ENCODE measurements at places on chromosomes 7 and 10.
A peak's percentile ranks its signal among the peaks of the same experiment; 100 is the strongest.

GRCh38 chr10:61702584-61702983 is 39.9 kb downstream of the CABCOCO1 start:
- no peak for DNase-seq

DNA sequence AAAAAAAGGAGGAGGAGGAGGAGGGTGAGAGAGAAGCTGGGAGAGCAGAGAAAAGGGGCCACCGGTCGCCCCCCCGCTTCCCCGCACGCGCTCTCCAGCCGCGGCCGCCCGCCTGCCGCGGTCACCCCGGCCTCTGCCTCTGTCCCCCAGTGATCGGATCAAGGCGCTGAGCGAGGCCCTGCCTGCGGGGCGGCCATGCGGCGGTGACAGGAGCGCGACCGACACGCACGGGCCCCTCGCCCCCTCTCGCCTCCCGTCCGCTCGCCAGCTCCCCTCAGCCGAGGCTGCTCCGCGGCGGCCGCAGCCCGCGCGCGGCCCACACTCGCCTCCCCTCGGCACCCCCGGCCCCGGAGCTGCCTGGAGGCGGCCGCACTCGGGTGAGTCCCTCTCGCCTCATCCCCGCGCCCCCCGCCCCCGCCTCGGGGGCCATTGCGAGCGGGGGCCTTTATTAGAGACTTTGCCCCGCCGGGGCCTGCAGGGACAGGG is at the start of gene GTF2I:
GTF2I (plus strand) TSS at position 27 of the 486 bp plus-strand sequence. CDS start 31,411 bp downstream, outside the sequence.
- no peak for DNase-seq

DNA sequence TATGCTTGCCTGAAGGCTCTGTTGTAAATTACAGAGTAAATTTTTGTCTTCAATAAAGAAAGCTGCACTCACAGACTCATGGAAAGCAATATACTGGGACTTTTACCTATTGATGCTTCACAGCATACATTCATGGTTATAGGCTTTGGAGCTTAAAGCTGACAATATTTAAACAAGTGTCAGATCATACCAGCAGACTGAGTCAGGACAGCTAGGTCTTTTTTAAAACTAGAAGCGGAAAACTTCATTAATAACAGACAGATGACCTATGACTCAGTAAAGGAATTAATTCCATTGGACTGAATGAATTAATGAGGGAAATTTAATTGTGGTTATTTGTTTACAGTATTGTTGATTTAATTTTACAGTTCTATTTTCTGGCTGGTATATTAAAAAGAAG is 165.8 kb upstream of the DGKB start:
- no peak for DNase-seq

DNA sequence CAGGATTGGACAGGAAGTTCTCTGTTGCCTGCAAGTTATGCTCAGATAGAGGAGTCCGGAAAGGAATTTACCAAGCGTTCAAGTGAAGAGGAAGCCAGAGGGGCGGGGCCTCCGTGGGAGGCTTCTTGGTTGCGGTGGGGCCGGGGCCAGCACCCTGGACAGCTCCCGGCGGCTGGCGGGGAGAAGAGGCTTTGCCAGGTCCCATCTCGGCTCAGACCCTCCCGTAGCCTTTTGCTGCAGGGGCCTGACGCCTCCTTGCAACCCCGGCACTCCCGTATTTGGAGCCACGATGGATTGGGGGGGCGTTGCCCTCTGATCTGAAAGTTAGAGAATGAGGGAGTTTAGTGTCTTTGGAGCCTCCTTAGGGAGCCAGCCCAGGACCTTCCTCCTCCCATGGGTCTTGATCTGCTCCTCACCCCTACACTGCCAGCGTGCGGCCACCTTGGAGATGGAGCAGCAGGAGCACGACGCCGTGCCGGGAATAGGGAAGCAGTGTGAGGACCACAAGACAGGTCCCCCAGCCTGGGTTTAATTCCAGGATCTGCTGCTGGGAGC is 3.1 kb upstream of the SLC18A3 start:
- peak; percentile 25 for DNase-seq

- DNase-seq = no peak
Observed at GRCh38 chr7:151813997-151814396, 62.9 kb downstream of the PRKAG2 start.

DNA sequence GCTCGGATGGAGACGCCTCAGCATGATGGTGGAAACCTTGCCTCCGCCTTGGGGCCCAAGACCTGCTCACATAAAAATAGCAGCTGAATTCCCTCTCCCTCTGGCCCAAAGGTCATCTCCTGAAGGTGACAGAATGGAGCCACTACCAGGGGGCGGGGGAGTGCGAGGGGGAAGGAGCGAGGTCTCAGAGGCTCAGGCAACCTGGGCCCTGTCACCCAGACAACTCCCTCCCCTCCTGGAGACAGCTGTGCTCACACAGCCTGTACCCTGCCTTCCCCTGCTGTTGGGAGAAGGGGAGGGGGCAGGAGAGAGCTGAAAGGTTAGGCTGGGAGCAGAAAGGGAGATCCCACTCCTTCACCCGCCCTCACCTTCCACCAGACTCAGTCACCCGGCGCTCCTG is 173.0 kb upstream of the RHEB start:
- DNase-seq = no peak

DNA sequence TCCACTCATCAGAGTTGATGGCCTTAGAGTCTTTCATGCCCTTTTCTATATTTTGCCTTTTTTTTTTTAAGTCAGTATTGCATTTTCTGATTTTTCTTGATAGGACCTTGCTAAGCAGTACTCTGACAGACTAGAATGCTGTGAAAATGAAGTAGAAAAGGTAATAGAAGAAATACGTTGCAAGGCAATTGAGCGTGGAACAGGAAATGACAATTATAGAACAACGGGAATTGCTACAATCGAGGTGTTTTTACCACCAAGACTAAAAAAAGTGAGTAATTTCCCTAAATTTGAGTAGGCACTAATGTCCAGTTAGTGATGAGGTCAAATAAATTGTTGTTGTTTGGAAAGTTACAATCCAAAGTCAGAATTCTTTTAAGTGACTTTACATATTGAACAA is 7.4 kb downstream of the NUB1 start:
- no peak for DNase-seq
